ENCODE measurements at places on chromosomes 16 and 17. TPM values are rescaled to one million over a fixed set of nuclear protein-coding genes. Genes with fewer than 3 reads are reported as not detected.
A peak's percentile ranks its signal among the peaks of the same experiment; 100 is the strongest.

DNA sequence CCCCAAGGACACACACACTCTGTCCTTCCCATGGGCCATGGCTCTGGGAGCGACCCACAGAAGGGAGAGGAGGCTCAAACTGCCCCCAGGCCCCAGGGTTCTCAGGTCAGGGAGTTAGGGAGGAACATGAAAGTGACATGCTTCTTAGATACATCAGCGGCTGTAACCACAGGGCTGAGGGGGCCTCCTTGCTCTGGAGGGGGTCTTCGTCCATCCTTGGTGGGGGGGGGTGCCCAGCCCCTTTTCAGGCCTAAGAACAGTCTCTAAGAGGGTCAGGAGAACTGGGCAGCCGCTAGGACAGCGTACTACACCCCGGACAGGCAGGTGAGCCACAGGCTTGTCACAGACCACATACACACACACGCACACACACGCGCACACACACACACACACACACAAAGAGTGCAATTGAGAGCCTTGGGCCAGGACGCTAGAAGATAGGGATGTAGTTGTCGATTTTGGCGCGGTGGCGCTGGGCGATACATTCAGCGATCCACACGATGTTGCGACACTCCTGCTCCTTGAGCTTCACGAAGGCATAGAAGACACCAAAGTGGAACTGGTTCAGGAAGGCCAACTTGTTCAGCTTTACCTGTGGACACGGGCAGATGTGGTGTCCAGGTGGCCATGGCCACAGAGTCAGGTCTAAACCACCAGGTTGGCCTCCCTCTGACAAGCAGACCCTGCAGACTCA, 7.3 kb downstream of the HSD11B2 start:
- no peak for DNase-seq

GRCh38 chr17:41417576-41418015, 6.8 kb downstream of the KRT37 start:
- no peak for DNase-seq

DNA sequence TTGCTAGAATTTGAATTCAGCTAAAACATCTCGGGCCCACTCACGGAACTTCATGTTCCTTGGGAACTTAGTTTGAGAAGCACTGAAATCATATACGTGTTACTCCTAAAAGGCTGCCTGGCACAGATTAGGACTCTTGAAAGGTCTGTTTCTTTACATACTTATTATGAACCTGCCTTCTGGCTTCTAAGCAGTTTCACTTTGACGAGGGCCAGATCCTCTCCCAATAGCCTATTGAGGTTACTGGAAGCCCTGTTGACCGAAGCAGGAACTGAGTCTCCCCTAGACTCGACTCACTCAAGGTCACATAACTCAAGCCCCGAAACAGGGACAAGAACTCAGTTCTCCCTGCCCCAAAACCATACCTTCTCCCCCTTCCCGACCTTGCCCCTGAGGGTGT, 121.9 kb upstream of the PLCG2 start:
- no peak for DNase-seq

GRCh38 chr16:75045424-75045823, 46.6 kb downstream of the ZNRF1 start:
- DNase-seq, result no peak

DNA sequence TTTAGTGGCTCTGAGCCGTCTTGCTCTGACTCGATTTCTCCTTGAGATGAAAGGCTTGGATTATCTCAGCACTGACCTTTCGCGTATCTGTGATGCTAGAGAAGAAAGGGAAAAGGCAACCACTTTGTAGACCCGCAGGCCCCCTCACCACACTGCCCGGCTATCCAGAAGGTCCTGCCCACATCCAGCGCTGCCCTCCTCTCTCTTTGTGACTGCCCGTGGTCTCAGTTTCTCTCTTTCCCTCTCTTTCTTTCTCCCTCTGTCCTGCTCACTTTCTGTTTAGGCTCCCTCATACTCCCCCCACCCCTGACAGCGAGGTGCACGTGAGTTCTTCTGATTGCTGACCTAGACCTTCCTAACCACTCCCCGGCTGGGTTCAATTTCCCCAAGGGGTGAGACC, 12.8 kb upstream of the TBX21 start:
- DNase-seq, result no peak

DNA sequence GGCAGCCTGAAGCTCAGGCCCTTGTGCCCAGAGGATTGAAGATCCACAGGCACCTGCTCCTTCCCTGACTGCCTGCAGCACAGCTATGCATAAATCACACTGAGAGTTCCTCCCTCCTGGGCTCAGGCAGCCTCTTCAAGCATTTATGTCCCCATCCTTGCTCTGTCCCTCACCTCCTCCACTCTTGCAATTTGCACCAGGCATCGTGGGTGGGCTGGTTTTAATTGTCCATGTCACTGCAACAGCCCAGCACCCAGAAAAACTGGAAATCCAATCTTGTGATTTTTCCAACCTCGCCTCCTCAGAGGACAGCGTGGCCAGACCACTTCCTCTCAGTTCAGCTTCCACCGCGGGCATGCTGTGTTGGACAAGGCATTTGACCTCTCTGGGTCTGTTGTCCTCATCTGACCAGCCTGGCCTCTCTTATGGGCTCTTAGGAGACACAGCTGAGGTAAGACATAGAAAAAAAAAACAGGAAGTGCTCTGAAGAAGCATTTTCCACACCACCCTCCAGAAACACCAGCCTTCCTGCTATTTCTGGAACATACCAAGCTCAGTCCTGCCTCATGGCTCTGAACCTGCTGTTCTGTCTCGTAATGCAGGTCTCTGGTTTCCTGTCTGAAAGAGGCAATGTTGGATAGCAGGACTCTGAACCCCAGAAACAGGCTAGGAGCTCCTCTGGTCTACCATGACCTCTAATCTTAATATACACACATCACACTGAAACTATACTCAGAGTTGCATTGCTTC, 8.3 kb downstream of the TMEM114 start:
- peak; percentile 23 for DNase-seq

DNA sequence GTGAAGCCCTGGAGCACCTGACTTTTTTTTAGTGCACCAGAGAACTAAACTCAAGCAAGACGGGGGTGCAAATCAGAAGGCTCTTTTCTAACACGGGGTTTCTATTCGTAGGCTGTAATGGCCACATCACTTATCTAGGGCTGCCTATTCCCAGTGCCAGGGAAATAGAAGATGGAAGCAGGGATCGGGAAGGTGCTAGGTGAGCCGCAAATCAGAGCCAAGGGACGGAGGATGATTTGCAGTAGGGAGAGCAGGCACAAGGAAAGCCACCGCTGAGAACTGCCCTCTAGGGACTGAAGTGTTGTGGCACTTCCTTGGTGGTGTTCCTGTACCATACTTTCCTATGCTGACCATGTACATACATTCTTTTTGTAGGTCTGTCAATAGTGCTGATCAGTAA, 7.8 kb upstream of the SLC46A1 start:
- DNase-seq, result no peak

Gene DCUN1D3
- total RNA-seq, result 8.8 TPM

Gene KRTAP1-5
- total RNA-seq, result not detected

Gene MMP28
- 3.1 TPM for total RNA-seq

Gene TNFRSF13B
- not detected for total RNA-seq

Gene PLA2G15
- total RNA-seq, result 67.8 TPM

Gene PRSS21
- total RNA-seq, result not detected

Gene DPEP3
- total RNA-seq, result not detected

Measured in gastrocnemius medialis (tissue), 4 donors.